ENCODE measurements at places on chromosomes 5 and 9.

DNA sequence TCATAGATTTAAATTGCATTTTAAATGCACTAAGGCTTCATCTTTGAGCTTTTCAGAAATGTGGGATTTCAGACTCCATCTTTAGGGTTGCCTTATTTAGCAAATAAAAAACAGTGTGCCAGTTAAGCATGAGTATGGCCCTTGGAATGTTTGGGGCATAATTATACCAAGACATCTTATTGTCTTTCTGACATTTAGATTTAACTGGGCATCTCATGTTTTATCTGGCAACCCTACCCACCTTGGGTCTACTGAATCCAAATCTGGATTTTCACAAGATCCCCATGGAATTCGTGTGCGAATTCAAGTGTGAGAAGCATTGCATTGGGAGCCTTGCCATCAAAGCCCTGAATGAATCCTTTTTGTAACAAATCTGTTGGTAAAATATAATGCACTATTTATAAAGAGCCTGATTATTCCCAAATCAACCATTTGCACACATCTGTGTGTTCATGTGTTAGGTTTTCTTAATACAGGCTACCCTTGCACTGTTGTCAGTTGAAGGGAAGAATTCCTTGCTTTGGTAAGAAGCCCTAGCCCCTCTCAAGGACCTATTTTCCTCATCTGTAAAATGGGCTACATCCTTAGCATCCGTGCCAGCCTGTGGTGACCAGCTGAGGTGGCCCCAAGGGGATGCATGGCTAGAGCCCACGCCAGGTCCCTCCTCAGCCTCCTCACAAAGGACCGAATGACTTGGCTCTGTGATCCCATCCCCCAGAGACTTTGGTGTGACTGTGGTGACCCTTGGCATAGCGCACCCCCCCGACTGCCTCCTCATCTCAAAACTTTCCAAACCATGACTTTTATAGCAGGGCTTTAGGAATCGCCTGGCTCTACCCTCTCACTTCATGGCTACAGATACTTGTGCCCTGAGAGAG, 8.1 kb downstream of the GSN start:
- no peak for DNase-seq

- DNase-seq: no peak
These were observed 308.9 kb upstream of the MPDZ start for GRCh38 chr9:13588151-13589033.

DNA sequence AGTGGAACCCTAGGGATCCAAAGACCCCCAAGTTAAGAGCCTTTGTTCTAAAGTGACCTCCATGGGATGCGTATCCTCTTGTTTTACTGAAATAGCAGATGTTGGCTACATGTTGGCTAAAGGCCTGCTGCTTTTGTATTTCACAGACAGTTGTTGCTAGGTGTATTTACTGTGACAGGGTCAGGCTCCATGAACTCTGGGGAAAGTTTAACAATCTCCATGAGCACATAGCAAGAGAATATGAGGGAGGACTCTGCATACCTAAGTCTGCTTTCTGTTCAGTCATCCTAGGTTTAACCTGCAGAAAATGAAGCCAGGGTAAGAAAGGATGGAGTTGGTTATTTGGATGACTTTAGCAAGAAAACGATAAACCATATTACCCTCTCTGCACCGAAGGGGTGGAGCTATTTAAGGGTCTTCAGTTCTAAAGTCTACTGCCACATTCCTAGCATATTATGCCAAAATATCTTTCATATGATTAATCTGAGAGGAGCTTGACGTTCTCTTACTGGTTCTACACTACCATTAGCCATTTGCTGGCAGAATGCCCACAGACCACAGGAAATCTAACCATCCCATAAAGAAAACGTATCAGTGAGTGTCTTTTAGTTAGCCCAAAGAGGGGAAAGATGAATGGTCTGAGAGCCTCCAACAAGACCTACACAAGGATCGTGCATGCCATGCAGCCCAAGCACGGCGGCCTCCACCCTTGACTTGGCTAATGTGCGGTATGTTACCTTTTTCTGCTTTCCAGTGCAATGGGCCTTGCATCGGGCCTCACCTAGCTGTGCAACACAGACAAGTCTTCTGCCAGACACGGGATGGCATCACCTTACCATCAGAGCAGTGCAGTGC, 127.8 kb downstream of the SAXO1 start:
- DNase-seq: no peak

DNA sequence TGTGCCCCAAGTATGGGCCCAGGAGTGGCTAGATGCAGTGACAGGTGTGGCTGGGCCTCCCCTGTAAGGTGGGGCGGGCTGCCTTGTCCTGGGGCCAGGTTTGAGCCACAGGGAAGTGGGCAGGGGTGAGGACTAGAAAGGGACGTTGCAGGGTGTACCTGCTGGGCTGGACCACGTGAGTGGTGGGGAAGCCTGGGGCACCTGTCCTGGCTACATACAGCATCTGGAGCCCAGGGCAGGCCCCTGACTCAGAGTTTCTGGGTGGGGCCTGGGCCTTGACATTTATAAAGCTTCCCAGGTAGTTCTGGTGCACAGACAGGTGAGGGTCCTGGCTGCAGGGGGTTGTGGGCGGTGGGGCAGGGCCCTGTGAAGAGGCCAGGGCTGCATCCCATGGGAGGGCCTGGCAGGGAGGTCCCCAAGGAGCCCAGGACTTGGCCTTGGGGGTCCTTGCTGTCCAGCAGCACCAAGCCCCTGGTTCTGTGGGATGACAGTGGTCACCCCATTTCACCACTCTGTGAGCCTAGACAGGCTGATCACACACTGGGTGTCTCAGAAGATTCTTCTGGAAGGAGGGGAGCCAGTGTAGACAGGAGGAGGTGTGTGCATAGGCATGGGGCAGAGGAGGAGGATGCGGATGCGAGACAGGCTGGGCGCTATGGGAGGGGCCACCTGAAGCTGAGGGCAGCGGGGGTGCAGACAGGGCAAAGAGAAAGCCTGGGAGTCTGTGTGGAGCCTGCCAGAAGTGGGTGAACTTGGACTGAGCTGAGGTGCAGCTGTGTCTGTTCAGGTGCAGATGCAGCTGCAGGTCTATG, 94.0 kb downstream of the PHF2 start:
- DNase-seq: no peak

- DNase-seq: no peak
These were observed 136.9 kb upstream of the FBN2 start for GRCh38 chr5:128674837-128675446.

- DNase-seq: no peak
These were observed 12.2 kb downstream of the CXXC5 start for GRCh38 chr5:139660105-139660922.

DNA sequence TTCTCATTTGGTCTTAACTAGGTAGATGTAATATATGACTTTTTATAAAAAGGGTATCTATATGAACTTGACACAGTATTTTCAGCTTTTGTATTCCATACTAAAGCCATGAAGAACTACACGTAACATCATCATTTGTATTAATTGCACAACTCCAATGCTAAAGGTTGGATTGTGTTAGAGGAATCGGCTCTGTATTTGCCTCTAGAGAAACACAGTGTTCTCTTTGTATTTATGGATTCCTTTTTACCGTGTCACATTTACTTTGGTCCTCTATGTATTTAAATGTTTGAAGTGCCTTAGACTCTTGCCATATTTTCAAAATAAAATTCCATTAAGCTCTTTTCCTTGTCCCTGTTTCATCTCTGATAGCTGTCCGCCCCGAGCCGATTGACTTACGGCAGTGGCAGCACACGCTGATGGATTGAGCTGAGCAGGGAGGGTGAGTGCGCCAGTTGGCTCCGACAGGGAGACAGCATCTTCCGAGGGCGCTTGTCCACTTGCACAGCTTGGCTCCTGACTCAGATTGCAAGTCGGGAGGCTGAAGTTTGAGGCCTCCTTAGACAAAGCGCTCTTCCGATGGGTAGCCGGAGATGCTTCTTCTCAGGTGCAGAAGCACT, 95.6 kb upstream of the DMRT1 start:
- no peak for DNase-seq

GRCh38 chr5:21140987-21141386, 1153.0 kb upstream of the CDH18 start:
- DNase-seq: no peak
